NCI-H2227 treated with DMSO at 0.1 percent for 48 hours (cell line): ENCODE measurements at places on chromosomes 6 and 20.

- DNase-seq = no peak
Measured at GRCh38 chr6:127959869-127960268, 59.0 kb upstream of the THEMIS start.

GRCh38 chr6:43524483-43524961 is 7.6 kb downstream of the POLR1C start:
- no peak for DNase-seq

GRCh38 chr6:97689078-97689754 is 406.2 kb upstream of the MMS22L start:
- no peak for DNase-seq

DNA sequence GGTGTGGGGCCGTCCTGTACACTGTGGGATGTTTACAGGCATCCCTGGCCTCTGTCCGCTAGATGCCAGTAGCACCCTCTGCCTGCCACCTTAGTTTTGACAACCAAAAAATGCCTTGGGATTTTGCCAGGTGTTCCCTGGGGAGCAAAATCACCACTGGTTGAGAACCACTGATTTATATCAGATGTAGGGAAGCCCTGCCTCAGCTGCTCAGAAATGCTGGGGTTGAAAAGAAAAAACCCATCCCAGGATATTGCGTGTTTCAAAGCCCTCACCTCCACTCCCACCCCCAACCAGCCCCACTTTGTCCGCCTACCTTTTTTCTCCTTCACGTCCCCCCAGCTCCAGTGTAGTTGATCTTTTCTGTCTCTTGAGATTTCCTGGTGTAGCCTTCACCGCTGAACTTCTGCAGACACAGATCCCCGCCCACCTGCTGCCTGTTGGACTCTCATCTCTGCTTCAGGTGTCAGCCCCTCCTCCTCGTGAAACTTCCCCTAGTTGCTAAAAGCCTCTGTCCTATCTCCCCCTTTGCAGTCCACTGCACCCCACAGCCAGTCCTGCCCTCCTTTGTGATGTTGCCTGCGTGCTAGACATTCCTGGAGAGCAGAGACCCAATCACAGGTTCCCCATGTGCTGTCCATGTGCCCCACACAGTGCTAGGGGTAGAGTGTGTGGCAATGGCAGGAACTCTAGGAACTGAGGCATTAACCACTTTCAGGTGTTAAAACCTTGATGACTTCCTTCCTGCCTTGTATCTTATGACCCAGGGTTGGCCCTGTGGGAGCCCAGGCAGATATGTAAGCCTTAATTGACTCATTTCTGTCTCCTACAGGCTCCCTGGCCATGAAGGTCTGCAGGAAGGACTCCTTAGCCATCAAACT is 98.9 kb downstream of the TBC1D7 start:
- DNase-seq = no peak

- DNase-seq = no peak
Measured at GRCh38 chr20:50438986-50439407, 71.2 kb upstream of the PTPN1 start.

- no peak for DNase-seq
Measured at GRCh38 chr6:151091571-151091970, 148.2 kb upstream of the AKAP12 start.

- DNase-seq = no peak
Measured at GRCh38 chr6:125587666-125588632, 161.5 kb upstream of the HEY2 start.

- no peak for DNase-seq
Measured at GRCh38 chr6:159728531-159728964, 1.2 kb downstream of the WTAP start.

- DNase-seq = no peak
Measured at GRCh38 chr6:84615113-84615850, 149.1 kb downstream of the TBX18 start.

DNA sequence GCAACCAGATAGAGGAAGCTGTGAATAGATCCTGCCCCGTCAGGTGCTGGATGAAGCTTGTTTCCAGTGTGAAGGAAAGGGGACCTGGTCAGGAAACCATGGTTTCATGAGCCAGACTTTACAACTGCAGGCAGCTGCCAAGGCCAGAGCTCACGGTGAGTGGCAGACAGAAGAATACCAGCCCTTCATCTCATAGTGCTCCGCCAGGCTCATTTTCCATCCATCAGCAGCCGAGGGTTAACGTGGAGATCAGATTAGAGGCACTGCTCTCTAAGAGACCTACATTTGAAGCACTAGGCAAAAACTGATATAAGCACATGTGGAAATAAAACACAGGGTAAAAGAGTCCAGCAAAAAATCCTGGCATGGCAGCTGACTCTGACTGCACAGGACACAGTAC is 172.4 kb downstream of the CD24 start:
- no peak for DNase-seq

DNA sequence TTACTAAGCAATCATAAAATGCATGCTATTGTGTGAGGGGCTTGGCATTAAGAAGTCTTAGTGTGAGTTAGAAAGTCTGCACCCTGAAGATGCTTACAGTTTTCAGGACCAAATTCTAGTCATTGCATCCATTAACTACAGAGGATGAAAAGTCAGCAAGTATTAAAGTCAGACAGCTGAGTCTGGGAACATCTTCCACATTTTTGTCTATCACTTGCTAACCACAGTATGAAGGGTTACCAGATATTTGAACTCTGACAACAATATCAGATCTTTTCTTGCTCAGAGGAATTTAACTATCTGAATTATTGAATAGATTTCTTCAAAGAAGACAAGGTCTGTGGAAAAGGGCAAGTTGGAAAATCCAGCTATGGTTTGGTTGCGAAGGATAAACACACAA is 264.4 kb downstream of the BTBD9 start:
- DNase-seq = no peak

GRCh38 chr6:116176596-116176995 is 50.7 kb upstream of the COL10A1 start:
- no peak for DNase-seq

DNA sequence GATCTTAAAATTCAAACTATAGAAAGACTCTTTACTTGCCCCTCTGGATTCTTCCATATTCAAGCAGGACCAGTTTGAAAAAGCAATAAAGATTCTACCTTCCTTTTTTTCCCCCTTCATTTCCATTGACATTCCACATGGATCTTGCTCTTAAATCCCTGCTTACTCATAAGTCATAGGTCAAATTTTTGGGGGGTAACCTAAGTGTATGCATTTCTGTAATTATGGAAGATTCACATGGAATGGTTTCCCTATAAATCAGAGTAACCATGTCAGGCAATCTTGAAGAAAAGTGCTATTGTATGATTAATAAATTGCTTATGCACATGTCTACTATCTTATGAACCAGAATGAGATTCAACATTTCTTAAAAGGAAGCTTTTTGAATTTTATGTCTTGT is 551.0 kb downstream of the HAO1 start:
- no peak for DNase-seq

DNA sequence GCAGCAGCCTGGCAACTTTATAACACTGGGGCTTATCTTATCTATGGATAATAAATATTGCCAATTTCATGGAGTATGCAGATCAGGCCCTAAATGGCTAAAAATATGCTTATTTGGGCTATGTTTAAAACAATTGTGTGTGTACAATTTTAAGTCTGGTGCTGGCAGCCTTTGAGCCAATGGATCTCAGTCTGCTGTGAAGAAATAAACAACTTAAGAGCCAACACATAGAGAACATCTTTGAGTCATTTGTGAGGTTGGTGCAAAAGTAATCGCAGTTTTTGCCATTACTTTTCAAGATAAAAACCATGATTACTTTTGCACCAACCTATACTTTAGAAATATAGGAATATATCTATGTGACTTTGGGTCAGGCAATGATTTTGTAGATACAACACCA is 129.1 kb upstream of the CARMIL1 start:
- DNase-seq = no peak

DNA sequence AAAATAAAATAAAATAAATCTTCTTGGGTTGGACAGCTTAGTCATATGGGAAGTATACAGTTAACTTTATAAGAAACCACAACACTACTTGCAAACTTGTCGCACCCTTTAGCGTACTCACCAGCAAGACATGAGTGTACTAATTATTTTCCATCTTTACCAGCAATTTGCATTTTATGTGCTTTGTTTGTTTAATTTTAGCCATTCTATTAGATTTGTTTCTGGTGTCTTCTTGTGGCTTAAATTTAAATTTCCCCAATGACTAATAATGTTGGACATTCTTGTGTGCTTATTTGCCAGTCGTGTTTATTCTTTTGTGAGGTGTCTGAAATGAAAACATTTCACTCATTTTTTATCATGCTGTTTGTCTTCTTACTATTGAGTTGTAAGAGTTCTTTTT is 1172.2 kb upstream of the CITED2 start:
- no peak for DNase-seq

- no peak for DNase-seq
Measured at GRCh38 chr20:56503916-56504315, 20.6 kb upstream of the FAM209A start.

- no peak for DNase-seq
Measured at GRCh38 chr20:32411955-32412706, 54.0 kb downstream of the ASXL1 start.

DNA sequence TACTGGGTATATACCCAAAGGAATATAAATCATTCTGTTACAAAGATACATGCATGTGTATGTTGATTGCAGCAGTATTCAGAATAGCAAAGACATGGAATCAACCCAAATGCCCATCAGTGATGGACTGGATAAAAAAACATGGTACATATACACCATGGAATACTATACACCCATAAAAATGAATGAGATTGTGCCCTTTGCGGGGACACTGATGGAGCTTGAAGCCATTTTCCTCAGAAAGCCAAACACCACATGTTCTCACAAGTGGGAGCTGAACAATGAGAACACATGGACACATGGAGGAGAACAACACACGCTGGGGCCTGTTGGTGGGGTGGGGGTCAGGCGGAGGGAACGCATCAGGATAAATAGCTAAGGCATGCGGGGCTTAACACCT is 41.3 kb upstream of the MAPK13 start:
- no peak for DNase-seq

GRCh38 chr6:90183587-90184333 is 112.9 kb downstream of the BACH2 start:
- DNase-seq = no peak

- DNase-seq = no peak
Measured at GRCh38 chr6:54236984-54237383, 71.3 kb upstream of the TINAG start.

GRCh38 chr20:13382786-13383185 is 161.7 kb downstream of the ISM1 start:
- DNase-seq = no peak

DNA sequence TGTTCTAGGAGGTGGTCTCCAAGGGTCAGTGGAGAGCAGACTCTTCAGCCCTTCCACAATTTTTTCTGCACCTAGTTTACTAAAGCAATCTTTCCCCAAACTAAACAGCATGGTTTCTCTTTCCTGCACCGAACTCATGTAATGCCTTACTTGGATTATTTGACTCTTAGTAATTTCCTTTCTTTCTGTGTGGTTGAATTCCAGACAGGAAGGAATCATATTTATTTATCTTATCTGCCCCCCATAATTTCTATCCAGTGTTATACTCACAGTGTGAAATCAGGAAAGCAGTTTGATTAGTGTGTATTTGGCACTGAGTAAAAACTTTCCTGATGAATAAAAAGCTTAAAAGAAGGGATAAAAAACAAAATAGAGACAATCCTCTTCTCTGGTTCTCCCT is 140.3 kb upstream of the STMND1 start:
- DNase-seq = no peak

DNA sequence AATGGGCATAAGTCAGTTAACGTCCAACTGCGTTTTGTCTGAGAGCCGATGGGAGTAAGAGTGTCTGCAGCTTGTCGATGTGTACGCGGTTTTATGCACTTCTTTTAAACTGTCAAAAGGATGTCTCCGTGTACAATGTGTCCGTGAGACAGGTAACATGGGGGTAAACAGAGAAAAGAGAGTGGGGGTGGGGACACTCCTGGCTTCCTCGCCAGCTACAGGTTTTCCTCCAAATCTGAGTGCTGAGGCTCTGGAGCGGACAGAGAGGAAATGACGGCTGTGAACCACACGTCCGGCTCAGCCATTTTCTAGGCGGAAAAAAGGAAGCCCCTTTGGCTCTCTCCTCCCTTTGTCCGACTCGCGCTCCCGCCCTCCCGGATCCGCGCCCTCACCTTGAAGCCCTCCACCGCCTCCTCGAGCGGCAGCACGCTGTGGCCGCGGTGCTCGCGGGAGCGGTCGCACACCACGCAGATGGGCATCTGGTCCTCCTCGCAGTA is 916 bp downstream of the TRIM27 start:
- DNase-seq = peak; percentile 36

DNA sequence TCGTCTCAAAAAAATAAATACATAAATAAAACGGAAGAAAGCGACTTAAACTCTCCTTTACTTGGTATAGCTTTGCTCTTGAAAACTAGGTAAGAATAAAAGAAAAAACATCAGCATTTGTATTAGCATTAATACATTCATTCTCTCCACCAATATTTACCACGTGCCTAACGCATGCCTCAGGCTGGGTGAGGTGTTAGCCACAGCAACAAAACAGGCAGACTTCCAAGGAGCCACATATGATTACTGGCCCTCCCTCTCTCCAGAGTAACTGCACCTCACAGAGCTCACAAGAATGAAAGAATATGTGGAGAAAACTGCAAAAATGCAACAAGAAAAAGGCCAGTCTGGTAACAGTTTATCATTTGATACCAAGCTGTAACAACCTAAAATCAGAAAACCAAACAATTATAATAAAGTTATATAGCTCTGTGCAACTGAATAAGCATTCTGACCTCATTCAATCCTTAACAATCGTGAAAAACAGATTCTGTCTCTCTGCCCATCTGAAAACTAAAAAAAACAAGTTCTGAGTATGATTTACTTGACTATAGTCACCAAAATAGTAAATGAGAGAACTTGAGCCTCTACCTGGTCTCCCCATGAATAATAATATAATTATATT is 5.2 kb downstream of the NAPB start:
- no peak for DNase-seq

DNA sequence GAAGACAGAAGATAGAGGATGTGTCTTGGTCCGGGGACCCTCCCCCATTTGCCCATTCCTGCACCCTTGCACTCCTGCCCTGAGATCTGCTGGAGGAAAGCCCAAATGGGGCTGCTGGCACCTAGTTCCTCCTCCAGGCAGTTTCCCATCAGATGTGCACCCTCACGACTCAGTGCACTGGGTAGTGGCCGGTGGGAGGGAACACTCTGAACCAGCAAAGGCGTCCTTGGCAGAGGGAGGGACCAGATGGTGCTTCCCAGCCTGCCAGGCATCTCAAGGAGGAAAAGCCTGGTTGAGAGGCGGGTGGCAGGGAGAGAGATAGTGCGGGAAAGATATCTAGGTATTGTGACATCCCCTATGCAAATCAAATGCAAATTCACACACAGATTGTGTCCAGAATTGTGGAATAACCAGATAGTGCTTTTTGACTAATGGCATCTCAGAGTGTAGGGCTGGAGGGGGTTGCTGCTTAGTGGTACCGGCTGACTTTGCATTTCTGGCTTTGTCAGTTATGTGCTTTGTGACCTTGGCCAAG is 19.5 kb downstream of the TMEM151B start:
- DNase-seq = no peak

DNA sequence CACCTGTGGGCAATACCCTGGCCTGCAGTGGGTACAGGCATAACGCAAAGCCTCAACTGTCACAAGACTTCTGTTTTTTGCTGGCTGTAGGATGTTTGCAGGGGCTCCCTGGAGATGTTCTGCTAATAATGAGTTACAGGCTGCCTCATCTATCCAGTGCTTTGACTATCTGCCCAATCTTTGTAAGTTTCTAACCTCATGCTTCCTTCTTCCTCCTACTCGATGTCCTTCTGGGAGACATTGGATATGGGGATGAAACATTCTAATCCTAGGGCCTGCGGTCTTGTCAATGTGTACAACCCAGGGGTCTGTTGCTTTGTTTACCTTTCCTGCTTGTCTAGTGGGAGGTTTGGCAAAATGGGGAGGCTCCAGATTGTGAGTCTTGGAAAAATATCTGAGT is 136.8 kb upstream of the TCF21 start:
- no peak for DNase-seq
